Epithelial cell of proximal tubule (primary cell): ENCODE measurements at places on chromosomes 7 and 10. TPM values are rescaled to one million over a fixed set of nuclear protein-coding genes. Genes with fewer than 3 reads are reported as not detected.

Gene ACSL5
- total RNA-seq = 3.1 and 3.3 TPM in 2 replicates

Gene NXPH1
- total RNA-seq = not detected in 2 replicates

Gene HSPA12A
- total RNA-seq = 8.9 and 13.0 TPM in 2 replicates

Gene PGAM2
- not detected in 2 replicates for total RNA-seq

Gene CDH23
- total RNA-seq = under 0.01 TPM in 1 of 2 replicates, not detected in the other

Gene UBTD1
- 21.6 and 23.6 TPM in 2 replicates for total RNA-seq

- peak; percentile 19 for DNase-seq
Observed at GRCh38 chr7:50092579-50093491, at the start of gene ZPBP. TSS of gene ZPBP (minus strand) at chr7:50093246. CDS start at chr7:50093194, 52 bp downstream.

GRCh38 chr10:76727038-76727437, 910.6 kb downstream of the KCNMA1 start:
- DNase-seq = no peak
